Smooth muscle cell of the coronary artery (primary cell): ENCODE measurements at places on chromosomes 6 and 20. TPM values are rescaled to one million over a fixed set of nuclear protein-coding genes. Genes with fewer than 3 reads are reported as not detected.

The LPA gene
- total RNA-seq: not detected in 2 replicates

The PTCHD4 gene
- total RNA-seq: 3.5 and 9.8 TPM in 2 replicates

The OVOL2 gene
- total RNA-seq: not detected in 2 replicates

The HBS1L gene
- total RNA-seq: 84.2 and 132 TPM in 2 replicates

The C6orf141 gene
- total RNA-seq: not detected in 2 replicates

The PTGIS gene
- total RNA-seq: 157 and 209 TPM in 2 replicates

The ENPP4 gene
- total RNA-seq: 0.75 and 2.6 TPM in 2 replicates

The SNAP25 gene
- total RNA-seq: not detected in 2 replicates

The THEMIS gene
- total RNA-seq: not detected in 2 replicates

The PRSS16 gene
- total RNA-seq: not detected in 2 replicates

The SNAP91 gene
- under 0.01 TPM in 1 of 2 replicates, not detected in the other for total RNA-seq

The MICAL1 gene
- 28.9 and 67.8 TPM in 2 replicates for total RNA-seq

The GCM1 gene
- not detected in 2 replicates for total RNA-seq
